NCI-H1105 (cell line): ENCODE measurements at places on chromosomes 16 and 17.

DNA sequence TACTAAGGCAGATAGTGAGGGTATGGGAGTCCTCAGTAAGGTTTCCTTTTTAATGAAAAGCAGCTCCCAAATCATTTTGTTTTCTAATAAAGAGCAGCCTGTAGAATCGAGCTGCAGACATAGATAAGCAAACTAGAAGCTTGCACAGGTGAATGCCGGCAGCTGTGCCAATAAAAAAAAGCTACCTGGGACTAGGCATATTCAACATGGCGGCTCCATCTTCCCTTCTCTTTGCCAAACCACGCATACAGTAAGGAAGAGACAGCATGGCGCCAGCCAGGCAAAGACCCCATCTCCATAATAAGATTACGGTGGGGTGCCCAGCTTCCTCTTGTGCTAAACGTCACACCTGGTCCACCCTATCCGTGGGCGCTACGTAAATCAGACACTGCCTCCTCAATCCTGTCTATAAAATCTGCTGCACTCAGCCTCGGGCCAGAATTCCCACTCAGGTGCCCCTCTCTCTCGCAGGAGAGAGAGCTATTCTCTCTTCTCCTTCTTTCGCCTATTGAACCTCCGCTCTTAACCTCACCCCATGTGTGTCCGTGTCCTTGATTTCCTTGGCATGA lies 92.7 kb upstream of the FA2H start:
- DNase-seq: no peak

- DNase-seq: no peak
These were observed 74.6 kb downstream of the SPAG9 start for GRCh38 chr17:51046046-51046445.

DNA sequence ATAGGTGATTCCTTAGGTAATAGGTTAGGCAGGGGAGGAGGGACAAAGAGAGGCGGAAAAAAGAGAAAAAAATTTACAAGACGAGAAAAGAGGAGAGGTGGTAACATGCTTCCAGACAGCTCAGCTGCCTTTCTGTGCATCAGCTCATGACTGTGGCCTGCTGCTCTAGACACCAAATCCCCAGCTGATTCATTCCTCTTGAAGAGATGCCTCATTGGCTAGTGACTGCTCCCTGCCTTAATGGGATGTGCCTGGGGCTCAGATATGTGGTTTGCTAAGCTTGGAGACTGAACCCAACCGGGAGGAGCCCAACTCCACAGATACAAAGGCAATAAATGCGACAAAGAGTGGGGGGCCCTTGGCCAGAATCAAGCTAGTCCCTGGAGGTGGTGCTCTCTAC lies 105.9 kb upstream of the FAM20A start:
- no peak for DNase-seq

DNA sequence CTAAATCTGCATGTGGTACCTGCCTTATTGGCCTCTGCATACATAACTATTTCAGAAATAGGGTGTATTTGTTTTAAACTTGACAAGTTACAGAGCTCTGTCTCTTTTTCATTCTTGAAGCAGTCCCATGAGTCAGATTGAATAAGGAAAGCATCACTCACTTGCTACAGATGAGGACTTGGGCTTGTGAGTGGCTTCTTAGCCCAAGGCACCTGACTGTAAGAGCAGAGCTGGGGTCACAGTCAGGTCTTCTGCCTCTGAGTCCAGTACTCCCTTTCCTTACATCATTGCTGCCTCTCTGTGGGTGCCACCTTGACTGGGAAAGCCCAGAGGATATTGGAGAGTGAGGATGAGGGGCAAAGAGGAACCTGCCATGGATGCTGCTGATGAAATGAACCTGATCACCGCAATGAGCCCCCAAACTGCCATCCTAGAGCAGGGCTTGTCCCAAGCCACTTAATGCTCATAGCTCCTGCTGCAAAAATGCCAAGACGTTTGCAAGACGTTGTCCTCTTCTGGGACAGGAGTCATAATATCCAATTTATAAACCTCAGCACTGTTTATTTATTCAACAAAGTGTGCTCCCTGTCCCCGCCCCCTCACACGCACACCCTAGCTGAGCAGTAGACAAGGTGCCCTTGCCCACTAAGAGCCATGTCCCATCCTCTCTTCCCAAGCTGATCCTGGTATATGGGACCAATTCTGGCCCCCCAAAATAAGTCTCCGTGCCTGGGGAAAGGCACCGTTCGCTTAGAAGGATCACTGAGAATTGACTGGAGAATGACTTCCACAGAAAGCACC lies 74.1 kb downstream of the CCDC182 start:
- DNase-seq: no peak

GRCh38 chr17:44565866-44566443 lies 8.7 kb downstream of the FZD2 start:
- DNase-seq: no peak
